Stimulated activated CD4-positive, alpha-beta T cell treated with anti-CD3 and anti-CD28 coated beads, Interleukin-15, amount 100 ng/mL, for 1 hour (primary cell): ENCODE measurements at places on chromosomes 4 and X.

DNA sequence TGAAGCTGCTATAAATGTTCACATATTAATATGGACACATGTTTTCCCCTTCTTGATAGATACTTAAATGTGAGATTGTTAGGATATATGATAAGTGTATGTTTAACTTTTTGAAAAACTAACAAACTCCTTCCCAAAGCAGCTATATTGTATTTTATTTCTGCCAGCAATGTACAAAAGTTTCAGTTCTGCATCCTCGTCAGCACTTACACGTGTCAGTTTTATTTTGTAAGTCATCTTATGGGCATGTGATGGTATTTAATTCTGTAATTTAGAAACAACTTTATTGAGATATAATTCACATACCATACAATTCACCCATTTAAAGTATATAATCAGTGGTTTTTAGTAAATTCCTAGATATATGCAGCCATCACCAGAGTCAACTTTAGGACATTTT lies 31.6 kb downstream of the RAPGEF2 start:
- no peak for DNase-seq

DNA sequence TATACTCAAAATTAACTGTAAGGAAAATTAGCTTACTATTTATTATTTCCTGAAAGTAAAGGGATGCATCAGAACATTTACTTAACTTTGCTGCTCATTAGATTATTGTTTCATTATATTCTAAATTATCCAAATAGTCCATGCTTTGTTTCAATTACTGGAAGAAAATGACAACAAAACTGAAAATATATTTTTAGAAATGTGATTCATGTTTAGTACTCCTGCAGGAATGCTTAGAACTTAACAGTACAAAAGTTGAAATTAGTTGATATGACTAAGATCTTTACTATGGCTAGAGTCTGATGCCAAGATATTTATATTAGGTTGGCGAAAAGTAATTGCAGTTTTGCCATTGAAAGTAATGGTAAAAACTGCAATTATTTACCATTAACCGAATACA lies 660.5 kb upstream of the PABPC4L start:
- no peak for DNase-seq

DNA sequence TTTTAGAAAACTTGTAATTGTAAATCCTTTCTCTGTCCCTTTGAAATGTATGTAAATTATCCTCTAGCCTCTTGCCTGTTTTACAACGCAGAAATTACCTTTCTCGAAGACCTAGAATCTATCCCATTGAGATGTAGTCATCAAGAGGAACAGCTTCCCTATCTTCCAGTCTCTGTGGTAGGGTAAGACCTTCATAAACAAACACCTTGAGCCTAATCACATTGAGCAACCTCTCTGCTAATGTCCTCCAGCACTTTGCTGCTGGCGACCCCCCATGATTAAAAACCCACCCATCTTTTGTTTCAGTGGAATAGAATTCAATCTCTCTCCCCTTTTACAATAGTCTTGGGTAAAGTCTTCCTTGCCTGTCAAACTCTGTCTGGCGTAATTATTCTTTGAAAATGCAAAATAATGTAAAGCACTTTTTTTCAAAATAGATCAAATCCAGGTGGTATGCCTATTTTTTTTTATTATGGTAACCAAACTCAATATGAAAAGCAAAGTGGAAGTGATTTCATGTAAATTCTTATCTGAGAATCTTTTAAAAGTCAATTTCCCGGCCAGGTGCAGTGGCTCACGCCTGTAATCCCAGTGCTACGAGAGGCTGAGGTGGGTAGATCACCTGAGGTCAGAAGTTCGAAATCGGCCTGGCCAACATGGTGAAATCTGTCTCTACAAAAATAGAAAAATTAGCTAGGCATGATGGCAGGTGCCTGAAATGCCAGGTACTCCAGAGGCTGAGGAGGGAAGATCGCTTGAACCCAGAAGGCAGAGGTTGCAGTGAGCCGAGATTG lies 237.9 kb downstream of the GRXCR1 start:
- DNase-seq, result no peak

- DNase-seq, result no peak
Measured at GRCh38 chr4:126583509-126583908, 1049.2 kb upstream of the INTU start.

DNA sequence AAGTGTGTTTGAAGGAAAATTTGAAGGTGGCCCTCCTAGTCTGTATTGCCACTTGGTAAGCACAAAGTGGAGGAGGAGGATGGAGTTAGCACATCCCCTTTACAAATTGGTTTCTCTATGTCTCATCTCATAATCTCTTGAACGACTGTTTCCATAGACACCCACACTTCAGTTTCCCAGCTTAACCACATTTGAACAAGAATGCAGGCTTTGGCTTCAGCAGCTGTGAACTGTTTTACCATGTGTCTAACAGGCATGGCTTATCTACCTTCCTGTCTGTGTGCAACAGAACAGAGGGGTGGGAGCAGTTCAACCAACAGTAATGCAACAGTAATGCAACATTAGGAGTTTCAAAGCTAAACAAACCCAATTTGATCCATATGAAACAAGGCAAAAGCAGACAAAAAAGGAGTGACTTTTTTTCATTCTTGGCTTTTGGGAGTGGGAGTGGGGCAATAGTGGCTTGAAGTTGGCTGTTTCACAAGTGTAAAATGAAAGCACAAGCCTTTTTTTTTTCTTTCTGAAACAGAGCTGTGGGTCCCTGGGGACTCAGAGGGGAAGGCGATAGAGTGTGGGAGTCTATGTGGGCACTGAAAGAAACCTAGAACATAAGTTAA lies 108.0 kb downstream of the ITM2A start:
- peak; percentile 9 for DNase-seq

DNA sequence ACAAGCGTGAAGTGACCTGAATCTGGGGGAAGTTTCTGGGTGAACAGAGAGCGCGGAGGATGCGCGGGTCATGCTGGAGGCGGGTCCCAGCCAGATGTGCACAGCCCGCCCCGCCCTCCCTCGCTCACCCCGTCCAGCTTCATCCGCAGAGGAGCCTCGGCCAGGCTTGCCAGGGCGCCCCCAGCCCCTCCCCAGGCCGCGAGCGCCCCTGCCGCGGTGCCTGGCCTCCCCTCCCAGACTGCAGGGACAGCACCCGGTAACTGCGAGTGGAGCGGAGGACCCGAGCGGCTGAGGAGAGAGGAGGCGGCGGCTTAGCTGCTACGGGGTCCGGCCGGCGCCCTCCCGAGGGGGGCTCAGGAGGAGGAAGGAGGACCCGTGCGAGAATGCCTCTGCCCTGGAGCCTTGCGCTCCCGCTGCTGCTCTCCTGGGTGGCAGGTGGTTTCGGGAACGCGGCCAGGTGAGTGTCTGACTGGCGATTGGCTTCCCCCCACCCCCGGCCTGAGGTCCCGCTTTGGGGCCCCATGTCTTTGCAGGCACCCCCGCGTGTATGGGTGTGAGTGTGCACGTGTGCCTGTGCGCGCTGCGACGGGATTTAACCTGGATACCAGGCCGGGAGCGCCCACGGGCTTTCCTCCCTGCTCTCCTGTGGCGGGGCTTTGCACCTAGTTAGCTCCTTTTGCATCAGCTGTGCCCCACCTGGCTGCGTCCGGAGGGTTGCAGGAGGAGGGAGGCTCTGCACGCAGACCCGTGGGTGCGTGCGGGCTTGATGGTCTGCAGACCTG lies at the start of gene EGFL6:
EGFL6 (plus strand) TSS at position 123 of the 782 bp plus-strand sequence; CDS start at position 384, 261 bp downstream.
- DNase-seq, result no peak

DNA sequence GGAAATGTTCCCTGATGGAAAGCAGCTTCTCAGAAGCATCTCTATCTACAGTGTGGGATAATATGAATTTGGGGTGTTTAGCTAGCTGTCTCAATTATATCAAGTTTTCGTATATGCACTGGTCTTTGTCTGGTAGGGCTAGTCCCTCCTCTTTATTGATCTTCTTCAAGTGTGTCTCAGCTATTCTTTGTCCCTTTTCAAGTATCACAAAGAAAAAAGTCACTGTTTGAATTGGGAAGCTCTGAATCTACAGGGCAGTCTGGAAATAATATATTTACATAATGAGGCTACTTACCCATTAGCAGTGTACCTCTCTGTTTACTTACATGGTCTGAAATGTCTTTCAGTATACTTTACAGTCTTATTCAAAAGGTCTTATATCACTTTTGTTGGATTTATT lies 526.0 kb downstream of the IL1RAPL1 start:
- DNase-seq, result no peak

DNA sequence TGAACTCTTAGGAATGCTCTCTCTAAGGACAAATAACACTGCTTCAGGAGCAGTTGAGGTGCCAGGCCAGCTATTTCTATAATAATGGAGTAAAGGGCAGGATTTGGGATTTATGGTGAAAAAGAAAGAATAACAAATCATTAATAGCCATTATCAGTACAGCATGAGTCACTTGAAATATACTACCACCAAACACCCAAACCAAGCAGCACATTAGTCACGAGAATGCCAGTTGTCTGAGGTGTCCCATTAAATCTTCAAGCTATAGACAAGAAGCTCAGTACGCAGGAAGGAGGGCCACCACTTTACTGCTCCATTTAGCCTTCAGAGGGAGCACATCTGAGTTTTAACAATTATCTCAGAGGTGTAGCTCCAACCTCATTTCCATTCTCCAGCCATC lies 106.8 kb upstream of the MAGEA10 start:
- no peak for DNase-seq

DNA sequence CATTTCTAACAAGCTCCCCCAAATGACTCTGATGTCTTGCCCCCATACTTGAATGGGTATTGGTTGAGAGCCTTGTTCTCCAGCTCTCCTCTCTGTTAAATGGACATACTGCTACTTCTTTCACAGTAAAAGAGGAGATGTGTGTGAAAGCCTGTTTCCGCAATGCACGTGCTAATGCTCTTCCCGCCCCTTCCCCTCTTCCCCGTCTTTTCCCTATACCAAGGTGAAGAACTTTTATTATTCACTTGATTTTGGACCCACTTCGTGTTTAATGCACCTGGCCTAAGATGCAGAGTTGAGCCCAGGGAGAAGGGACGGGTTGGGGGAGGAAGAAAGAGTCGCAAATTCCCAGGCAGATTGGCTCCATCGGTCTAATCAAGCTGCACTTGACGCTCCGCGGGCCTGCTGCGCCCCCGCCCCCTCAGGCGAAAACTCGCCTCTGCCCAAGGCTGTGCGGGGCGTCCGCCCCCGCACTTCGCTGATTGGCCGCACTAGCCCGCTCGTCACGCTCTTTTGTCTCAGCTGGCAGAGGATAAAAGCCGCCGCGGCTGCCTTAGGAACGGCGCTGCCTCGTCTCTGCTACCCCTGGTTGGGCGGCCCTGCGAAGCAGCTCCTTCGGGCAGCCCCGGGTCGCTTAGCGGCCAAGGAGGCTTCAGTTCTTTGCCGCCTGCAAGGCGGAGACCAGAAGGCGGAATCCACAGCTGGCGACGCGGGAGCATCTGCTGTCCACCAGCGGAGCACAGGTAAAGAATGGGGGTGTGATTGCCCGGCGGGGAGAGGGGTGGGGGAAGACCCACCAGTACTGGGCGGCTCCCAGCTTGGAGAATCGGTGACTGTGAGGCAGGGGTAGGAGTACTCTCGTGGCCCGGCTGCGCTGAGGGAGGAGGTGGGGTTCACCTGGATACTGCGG lies at the start of gene ZCCHC12:
ZCCHC12 (plus strand) TSS at position 562 of the 910 bp plus-strand sequence. CDS start 1,421 bp downstream, outside the sequence.
- no peak for DNase-seq

GRCh38 chr4:111991163-111991562 lies 154.1 kb upstream of the FAM241A start:
- no peak for DNase-seq

DNA sequence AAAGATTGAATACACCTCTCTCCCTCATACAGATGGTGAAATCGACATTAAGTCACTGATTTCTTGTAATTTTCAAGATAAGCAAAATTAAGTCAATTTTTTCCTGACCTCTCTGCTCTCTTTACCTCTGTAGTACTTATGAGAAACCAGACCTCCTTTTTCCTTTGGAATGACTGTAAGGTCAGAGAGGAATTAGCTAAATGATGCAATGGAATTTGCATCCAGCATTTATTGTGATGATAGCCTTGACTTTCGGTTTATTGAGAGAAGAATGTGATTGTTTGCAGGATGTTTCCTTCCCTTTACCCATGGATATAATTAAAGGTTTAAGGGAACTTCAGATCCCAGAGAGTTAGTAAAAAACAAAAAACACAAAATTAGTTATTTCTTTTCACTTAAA lies 22.4 kb downstream of the STK26 start:
- DNase-seq, result no peak

- DNase-seq, result no peak
Measured at GRCh38 chr4:25075851-25076250, 45.1 kb upstream of the LGI2 start.

- DNase-seq, result no peak
Measured at GRCh38 chr4:53653484-53654053, 62.3 kb upstream of the LNX1 start.

DNA sequence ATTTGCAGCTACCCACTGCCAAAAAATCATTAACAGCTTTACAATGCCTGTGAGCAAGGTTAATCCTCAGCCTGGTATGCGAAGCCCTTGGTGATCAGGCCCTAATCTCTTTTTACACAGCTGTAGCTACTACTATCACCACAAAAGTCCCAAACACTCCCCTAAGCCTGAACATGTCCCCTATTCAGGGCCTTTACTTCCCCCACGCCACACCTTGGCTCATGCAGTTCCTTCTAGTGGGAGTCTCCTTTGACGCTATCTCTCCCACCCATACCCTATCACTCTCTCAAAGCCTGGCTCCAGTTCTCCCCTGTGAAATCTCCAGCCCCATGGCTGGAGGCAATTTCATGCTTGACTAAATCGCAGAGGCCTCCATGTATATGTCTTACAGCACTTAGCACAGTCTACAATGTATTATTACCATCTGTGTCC lies 90.6 kb upstream of the CBR4 start:
- DNase-seq, result no peak

- DNase-seq, result no peak
Measured at GRCh38 chr4:145566086-145566708, 53.0 kb upstream of the MMAA start.

- no peak for DNase-seq
Measured at GRCh38 chrX:106894392-106894909, 8.7 kb downstream of the RIPPLY1 start.

DNA sequence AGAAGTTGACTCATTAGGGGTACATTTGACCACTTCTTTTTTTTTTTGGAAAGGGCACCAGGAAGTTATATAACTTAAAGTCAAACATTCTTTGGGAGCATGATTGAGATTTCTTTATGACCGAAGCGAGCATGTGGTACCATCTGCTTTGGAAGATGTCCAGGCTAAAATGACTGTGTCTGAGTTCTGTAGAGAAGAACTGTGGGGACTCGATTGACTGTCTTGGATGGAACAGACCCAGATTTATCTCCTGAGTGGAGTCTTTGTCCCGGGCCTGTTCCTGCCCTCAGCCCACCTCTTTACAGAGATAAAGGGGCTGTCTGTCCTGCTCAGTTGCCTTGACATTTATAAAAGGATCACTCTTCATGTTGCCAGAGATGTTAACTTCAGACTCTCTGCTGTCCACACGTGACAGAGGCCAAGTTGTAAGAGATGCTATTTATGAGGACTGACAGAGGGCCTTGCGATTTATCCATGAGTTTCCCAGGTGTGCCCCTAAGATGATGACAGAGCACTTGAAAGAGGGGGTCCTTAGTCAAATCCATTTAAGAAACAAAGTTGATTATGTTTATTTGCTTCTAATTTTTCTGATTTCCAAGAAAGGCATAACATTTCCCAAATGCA lies 16.8 kb downstream of the SMIM20 start:
- no peak for DNase-seq

GRCh38 chr4:159483782-159484741 lies 381.2 kb downstream of the RAPGEF2 start:
- no peak for DNase-seq

GRCh38 chr4:180363815-180364214 lies 1879.4 kb upstream of the TENM3 start:
- DNase-seq, result no peak

GRCh38 chrX:42748067-42748850 lies 29.7 kb downstream of the PPP1R2C start:
- DNase-seq, result no peak
